Activated T-helper 1 cell treated with Interleukin-2 at 50 U/mL for 16 hours (primary cell): ENCODE measurements at places on chromosomes 7 and 10.
A peak's percentile ranks its signal among the peaks of the same experiment; 100 is the strongest.

GRCh38 chr7:121081327-121081936 is 92.9 kb downstream of the CPED1 start:
- no peak for DNase-seq

- DNase-seq = no peak
These were observed 338.5 kb downstream of the MDFIC start for GRCh38 chr7:115260381-115260780.

- no peak for DNase-seq
These were observed 73.3 kb upstream of the GSDME start for GRCh38 chr7:24830440-24831050.

DNA sequence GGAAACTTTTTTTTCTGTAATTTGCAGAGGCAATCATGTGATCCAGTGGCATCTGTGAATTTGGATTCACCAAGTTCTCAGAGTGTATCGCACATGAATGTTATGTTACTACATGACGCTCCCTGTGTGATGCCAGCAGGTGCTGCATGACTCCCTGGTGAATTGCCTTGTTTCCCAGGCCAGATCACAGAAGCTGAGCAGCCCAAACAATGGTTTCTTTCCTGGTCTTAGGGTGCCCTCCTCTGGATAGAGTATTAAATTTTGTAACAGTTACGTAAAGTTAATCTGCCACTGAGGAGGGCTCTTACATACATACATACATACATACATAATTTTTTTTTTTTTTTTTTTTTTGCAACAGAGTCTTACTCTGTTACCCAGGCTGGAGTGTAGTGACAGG is 3.6 kb downstream of the ZSCAN21 start:
- DNase-seq = no peak

GRCh38 chr7:28554802-28555471 is 142.6 kb downstream of the CREB5 start:
- no peak for DNase-seq

GRCh38 chr10:107163881-107164861 is at the start of gene SORCS1:
SORCS1 (minus strand) TSS chr10:107164706.
- no peak for DNase-seq

GRCh38 chr10:79378647-79379511 is 31.6 kb downstream of the PPIF start:
- DNase-seq = no peak

- DNase-seq = no peak
These were observed 56.4 kb upstream of the TNRC18 start for GRCh38 chr7:5479941-5480517.

GRCh38 chr10:129743738-129744133 is 220.3 kb downstream of the EBF3 start:
- DNase-seq = no peak

GRCh38 chr7:66921396-66921917 is 432 bp downstream of the TMEM248 start:
- peak; percentile 2 for DNase-seq

DNA sequence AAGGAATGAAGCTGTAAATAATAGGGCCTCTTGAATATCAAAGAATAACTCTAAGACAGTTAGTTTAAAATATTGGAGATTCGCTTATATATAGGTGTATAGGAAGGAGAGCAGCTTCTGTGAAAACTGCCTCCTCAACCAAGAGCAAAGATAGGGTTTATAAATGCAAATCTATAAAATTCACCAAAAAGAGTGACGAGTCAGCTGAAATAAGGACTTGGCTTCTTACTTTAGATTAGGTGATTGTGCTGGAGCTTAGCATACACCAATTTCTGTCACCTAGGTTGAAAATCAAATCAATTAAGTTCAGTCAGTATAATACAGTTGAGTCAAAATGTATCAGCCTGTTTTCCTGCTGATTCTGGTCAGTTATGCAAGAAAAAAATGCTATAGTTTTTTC is 113.8 kb upstream of the SGCE start:
- DNase-seq = no peak

DNA sequence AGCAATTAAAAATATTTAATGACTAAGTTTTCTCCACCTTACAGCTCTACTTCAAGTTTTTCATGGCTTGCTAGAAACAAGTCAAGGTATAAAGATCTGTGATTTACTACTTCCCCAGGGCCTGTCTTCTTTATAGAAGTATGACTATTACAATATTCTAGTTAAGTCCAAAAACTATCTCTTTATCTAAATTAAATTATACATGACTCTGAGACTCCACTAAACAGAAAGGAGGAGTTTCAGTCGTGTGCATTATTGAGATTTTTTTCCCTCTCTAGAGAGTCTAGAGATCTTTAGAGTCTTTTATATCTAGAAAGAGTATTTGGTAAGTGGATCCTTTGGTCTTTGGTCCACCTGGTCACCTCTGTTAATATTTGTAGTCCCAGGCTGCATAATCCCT is 100.7 kb downstream of the SEMA3E start:
- DNase-seq = no peak

DNA sequence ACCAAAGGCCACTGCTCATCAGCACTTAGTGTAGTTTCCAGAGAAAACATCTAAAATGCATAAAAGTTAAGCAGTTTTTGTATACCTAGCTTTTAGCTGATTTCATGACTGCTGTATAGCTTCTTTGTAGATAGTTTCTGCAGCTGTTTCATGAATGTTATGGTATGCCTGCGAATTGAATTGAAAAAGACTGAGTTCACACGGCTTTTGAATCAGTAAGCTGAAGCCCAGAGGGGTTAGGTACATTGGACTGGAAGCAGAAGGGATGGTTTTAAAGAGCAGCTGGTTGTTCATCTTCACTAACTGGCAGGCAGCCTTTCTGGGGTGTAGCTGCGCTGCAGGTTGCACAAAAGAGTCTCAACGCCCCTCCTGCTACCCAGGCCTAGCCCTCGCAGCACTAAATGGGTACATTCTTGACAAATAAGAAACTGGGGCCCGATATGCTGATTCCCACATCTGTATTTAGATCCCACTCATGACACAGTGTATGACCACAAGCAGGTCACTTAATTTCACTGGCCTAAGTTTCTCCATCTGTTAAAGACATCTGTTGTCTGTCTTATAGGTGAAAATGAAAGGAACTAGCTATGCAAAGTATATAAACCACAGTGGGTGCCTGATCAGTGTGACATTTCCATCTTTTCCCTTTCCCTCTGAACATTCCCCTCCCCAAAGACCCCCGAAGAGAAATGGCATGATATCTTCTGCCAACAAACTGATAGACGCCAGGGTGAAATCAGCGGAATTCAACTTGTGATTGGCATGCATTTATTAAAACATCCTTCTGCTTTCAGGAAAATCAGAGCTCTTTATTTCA is 85.9 kb upstream of the AGBL3 start:
- DNase-seq = no peak

DNA sequence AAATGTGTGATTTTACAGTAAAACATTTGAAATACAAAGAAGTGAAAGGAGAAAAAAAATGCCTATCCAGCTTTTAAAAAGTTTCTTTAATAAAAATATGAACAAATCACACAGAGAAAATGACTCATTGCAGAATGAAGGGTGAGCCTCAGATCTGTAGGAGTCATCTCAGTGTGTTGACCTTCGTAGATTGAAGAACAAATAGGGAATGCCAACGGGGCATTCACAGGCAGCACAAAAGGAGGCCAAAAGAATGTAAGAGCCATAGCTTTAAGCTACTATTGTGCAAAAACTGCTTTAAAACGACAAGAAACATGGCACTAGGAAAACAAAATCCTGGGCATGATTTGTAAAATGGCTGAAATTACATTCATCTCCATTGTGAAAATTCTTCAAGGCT is 782.7 kb upstream of the CELF2 start:
- no peak for DNase-seq

DNA sequence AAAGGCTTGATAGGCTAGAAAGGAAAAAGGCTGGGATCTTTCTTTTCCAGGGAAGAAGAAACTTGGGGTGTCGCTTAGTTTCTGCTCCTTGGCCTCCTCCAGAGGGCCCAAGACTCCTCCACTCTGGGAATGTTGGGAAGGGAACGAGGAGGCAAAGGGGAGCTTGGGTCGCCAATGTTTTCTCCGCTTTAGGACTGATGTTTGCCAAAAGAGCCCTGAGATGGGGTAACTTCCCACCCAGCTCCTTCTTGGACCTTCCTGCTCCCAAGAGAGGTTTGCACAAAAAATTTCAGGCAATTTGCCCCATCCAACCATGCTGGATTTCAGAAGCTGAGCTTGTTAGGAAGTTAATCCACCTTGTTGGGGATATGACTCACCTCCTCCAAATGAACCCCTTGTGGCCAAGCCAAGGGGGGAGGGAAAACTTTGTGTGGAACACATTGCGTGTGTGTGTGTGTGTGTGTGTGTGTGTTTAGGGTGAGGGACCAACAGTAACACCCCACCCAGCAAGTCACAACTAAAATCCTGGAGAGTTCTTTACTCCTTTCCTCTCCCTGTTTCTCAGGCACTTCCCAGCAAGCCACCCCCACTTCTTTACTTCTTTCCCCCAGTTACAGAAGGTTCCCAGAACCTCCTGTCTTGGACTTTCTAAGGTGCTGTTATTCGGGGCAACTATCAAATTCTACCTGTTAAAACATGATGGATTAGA is 8.7 kb upstream of the HOXA2 start:
- DNase-seq = no peak

DNA sequence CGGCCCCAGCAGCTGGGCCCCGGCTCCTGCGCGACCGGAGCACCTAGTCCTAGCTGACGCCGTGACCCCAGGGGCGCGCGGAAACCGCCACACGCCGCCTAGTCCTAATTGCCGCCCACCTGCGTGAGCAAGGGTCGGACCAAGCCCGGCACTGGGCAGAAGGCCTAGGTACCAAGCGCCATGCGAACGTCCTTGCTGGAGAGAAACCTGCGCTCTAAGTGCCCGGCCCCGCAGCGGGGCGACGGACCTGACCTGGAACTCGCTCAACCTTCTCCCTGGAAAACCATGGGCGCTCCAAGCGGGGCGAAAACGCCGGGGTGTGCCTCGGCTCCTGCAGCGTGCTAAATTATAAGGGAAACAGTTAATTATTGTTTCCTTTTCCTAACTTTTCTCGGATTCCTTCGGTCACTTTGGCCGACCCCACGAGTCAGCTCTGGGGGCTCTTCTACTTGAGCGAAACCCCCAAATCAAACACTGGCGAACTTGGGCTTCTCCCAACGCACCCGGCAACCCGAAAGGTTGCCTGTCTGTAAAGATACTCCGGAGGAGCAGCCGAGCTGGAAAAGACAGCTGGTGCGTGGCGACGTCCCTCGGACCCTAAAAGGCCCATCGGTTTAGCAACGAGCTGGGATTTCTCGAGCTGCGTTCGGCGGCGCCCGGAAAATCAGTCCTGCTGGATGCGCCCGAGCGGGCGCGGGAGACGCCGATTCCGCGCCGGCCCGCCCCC is 5.3 kb upstream of the EBF3 start:
- no peak for DNase-seq

DNA sequence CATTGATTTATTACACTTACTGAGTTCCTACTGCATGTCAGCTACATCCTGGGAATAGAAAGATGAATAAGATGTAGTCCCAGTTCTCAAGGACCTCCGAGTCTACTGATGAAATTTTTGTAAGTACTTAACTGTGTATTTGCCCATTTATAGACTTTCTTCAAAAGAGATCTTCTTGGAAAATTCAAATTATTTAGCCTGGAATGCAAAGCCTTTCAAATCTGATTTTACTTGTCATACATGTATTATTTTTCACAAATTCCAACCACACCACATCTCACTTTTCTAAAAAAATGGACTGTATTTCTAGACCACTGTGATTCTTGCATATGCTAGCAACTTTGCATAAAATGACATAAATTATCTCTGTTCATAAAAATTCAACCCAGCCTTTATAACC is 581.3 kb downstream of the ATRNL1 start:
- DNase-seq = no peak

DNA sequence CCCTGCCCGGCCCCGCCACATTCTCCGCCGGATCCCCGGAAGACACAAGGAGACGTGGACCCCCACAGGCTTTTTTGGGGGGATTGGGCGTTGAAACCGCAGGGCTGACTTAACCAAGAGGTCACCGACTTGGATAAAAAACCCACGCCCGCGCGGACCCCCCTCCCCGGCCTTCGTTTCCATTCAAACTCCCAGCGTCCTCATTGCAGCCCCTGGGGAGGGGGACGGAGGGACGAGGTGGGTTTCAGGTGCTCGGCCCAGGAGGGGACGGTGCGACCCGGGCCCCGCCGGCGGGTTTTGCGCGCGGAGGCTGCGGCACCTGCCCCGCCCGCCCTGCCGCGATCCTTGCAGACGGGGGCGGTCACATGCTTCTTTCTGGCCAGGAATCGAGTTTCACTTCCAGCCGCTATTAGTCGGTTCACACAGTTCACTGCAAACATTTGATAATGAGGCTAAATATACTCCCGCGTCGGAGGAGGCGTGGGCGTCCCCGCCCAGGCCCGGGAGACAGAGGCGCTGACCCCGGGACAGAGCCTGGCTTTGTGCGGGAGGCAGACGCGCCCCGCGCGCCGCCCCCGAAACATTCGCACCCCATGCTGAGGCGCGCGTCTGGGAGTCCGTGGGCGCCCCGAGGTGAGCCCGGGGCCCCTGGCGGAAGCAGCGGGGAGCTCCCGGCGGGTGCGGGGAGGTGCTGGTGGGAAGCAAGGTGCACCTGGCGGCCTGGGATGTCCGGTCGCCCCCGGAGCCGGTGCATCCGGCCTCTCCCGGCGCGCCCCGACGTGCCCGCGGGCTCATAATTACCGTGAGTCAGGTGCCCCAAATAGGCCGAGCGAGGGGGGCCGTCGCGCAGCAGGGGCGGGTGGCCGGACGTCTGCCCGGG is 2.7 kb upstream of the PDGFA start:
- DNase-seq = no peak

DNA sequence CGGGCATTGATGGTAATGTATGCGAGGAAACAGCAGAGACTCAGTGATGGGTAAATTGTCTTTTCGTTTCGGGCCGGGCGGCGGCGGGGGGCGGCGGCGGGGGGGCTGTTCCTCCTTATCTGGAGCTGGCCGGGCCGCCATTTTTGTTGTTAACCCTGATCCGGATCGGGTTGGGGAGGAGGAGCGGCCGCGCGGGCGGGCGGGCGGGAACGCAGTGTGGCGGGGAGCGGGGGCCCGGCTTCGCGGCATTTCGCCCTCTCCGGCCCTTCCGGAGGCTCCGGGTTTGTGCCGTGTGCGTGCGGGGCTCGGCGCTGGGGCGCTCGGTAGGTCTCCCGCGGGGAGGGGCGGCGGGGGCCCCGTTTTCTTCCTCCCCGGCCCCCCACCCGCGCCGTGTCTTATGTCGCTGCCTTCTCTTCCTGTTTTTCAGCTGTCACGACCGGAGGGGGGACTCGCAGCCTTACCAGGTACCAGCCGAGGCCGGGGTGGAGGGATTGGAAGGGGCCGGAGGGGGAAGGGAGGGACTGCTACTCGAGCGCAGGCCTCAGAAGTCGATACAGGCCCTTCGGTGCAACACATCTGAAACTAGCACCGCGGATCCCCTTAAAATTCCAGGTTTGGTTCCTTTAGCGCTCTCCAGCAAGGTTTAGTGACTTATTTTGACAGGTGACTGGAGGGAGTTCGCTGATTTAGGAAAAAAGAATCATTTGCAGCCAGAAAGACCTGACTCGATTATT is 820 bp downstream of the WAC start:
- peak; percentile 47 for DNase-seq

DNA sequence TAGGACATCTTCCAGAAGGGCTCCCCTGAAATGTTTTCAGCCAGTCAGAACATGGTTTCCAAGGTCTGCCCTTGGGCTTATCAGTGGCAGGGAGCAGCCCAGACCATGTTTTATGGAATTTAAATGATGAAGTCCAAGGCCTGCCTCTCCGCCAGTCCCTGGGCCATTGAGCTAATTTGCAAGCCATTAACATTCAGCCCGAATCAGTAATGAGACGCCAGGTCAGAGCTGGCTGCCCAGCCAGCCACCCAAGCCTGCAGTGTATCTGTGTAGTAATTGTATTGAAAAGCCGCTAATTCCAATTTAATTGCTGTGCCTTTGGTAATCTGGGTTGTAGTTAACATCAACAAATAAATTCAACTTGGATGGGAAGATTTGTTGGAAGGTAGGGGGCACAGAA is 131.4 kb downstream of the PAXIP1 start:
- no peak for DNase-seq

GRCh38 chr10:127911218-127911866 is 4.4 kb downstream of the PTPRE start:
- DNase-seq = no peak
